DMS 273 treated with DMSO at 0.1 percent for 48 hours (cell line): ENCODE measurements at places on chromosomes 16 and 17.

GRCh38 chr17:82980632-82981031 lies 98.8 kb upstream of the METRNL start:
- no peak for DNase-seq

DNA sequence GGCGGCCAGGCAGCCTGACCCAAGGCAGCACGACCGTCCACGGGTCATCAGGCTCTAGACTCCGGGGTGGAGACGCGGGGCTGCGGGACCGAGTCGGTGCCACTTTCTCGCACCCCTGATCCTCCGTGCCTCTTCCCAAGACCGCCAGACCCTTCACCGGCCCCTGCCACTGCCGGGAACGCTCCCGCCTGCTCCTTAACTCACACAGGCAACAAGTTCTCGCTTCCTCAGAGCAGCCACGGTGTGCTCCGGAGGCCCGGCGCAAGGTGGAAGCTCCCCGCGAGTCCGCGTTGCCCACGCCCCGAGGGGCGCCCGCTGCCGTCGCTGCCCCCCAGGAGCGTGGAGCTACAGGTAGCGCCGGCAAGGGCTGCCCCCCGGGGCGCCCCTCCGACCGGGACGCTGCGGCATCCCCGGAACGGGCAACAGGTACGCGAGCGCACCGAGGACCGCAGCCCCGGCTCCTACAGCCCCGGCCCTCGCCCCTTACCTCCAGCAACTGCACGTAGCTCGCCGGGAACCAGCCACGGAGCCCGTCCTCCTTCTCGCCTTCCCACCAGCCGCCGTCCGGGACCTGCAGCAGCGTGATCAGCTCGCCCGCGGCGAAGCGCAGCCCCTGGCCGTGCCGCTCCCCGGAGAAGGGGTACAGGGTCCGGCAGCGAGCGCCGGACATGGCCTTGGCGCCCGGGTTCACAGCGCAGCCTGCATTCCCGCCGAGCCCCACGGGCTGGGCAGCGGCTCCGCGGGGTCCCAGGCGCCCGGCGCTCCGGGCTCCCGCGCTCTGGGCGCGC lies 491 bp downstream of the GAS7 start:
- no peak for DNase-seq

DNA sequence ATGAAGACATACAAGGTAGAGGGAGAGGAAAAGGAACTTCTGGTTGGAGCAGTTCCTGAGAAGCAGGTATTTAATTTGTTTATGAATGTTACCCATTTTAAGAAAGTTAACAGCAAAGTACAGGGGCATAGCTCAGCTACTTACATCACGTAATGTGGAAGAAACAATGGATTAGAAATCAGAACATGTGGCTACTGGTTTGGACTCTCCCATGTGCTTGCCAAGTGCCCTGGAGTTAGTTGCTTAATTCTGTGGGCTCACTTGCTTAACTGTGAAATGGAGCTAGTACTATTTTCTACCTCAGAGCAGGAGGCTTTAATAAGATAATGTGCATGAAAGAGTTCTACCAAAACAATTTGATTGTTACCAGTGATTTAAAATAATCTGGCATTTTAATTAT lies 27.3 kb downstream of the RSPRY1 start:
- no peak for DNase-seq

DNA sequence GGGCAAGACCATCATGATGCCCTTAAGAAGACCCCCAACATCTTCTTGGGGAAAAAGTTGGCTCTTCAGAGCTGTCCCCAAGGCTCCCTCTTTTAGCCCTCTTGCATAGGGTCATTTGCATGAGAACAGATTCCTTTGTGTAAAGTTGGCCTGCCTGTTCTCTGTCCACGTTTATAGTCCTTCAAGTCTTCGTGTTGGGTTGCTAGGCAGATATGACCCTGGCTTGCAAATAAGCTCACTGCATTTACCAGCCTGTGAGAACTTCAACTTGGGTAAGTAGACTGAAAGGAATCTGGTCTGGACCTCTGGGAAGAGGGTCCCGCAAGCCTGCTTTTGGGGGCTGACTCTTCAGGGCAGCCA lies 2.9 kb downstream of the ARSG start:
- no peak for DNase-seq

- DNase-seq, result no peak
Observed at GRCh38 chr16:48000622-48001021, 155.2 kb downstream of the ABCC12 start.

DNA sequence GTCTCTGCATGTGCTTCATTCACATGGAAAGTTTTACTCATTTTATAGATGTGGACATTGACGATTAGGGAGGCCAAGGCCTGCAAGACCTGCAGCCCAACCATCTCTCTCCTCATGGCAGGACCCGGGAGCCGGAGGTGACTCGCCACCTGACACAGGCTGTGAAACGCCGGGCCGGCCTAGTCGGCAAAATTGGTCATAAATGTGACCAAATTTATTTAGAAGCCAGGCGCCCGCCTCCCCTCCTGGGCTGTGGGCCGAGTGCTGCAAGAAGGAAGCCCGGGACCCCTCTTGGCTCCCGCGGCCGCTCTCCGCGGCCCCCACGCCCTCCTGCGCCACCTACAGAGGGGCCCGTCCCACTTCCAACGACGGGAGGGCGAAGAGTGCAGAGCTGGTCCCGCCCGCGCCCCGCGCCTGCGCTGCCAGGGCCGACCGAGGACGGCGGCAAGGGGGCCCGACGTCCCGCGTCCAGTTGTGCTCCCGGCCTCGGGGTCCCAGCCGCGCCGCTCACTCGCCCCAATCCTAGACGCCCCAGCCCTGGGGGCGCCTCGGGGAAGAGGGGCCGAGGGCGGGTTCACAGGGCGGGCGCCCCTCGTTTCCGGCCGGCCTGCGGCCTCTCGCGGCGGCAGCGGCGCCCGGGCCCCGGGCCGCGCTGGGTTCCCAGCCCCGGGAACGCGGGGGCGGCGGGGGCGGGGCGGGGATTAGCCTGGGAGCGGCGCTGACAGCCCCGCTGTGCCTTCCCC lies 47.5 kb downstream of the WNT3 start:
- DNase-seq, result peak; percentile 12

DNA sequence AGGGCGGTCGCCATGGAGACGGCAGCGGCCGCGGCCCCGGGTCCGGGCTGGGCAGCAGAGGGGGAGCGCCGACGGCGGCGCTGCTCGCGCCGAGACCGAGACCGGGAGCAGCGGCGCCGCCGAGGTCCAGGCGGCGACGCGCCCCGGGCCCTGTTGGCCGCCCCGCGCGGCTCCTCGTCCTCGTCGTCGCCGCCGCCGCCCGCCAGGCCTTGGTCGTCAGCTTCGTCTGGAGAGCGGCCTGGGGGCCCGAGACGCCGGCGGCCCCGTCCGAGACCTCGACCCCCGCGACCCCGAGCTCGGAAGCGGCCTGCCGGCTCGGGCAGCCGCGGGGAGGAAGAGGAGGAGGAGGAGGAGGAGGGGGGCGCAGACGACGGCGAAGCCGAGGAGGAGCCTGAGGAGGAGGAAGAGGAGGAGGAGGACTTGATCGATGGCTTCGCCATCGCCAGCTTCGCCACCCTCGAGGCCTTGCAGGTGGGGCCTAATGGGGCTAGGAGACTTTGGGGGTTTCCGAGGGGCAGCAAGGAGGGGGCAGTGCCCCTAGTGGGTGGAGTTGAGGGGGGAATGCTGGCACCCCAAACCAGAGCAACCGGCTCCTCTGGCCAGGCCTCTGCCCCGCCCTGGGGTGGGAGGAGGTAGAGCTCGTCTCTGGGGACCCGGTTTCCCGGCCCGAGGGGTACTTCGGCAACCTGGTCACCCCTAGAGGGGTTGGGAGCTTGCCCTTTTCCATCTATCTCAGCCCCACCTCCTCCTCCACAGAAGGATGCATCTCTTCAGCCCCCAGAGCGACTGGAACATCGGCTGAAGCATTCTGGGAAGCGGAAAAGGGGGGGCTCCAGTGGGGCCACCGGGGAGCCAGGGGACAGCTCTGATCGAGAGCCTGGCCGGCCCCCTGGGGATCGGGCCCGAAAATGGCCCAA lies 1.5 kb downstream of the FBRS start:
- DNase-seq, result no peak

- no peak for DNase-seq
Observed at GRCh38 chr17:78779850-78780249, 2.2 kb downstream of the CYTH1 start.

GRCh38 chr17:39813631-39814030 lies 50.5 kb downstream of the IKZF3 start:
- DNase-seq, result no peak

GRCh38 chr17:35167666-35168065 lies 20.0 kb downstream of the UNC45B start:
- DNase-seq, result no peak

GRCh38 chr17:61394630-61395408 lies 4.8 kb upstream of the TBX2 start:
- DNase-seq, result no peak

DNA sequence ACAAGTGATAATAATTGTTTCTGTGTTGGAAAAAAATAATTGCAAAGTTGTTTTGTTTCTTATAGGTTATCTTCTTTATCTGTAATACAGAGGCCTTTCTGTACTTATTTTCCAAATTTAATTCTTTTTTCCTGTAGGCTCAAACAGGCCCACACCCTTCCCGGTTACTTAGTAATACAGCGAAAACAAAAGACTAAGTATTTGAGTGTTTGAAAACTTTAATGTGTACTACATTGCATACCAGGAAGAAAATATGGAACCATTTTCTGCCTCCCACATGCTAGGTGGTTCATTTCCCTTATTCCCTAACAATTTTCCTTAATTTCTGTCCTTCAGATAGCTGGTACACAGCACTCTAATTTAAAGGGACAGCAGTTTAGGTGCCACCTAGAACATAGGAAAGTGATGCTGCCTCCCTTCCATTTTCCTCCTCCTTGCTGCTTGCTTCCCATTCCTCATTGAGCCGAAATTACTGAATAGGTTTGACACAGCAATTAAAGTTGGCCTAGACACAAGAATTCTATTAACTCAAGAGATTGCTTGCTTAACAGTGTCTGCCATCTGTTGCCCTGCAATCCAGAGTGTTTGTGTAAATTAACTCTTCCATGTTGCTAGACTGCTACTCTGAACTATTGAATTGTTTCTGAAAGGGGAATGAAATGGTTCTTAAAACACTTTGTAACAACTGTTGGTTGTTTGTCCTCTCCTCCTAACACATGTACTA lies 24.2 kb downstream of the CYB5B start:
- DNase-seq, result peak; percentile 92

GRCh38 chr16:81778861-81779535 lies at the start of gene PLCG2:
Gene PLCG2 (plus strand): TSS chr16:81779291. CDS start chr16:81785990, 6,699 bp downstream.
- DNase-seq, result no peak

DNA sequence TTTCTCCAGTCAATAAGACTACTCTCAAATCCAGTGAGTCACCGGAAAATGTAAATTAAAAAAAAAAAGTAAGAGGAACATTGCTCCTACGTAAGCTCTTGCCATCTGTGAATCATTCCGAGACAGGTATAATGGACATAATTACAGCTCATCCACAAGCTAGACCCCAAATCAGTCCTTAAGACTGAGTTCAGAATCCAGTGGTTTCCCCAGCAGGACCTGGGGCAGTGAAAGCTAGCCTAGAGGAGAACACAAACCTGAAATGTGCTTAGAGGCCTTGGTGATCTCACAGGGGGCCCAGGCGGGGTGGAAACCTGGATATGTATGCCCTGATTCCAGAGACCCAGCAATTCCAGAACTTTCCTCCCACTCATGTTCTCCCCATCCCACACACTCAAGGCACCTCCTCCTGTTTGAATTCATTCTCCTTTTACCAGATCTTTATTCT lies 132.0 kb downstream of the COPRS start:
- no peak for DNase-seq

- DNase-seq, result no peak
Observed at GRCh38 chr17:80191192-80191591, 21.4 kb downstream of the CARD14 start.

DNA sequence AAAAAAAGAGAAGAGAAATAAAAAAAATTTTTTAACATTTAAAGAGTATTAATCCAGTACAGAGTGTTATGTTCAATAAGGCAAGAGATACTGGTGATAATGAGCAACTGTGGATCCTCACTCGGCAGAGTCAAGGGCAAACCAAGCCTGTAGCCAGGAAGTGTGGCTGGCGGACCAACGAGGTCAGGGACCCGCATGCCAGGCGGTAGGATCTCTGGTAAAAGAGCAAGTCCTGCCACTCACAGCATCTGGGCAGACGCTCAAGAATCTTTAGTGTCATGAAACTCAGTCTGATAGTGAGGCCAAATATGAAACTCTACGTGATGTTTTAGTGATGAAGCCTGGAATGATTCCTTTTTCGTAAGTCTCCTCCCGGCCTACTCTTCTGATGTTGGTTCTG lies 8.3 kb upstream of the GEMIN4 start:
- DNase-seq, result no peak

DNA sequence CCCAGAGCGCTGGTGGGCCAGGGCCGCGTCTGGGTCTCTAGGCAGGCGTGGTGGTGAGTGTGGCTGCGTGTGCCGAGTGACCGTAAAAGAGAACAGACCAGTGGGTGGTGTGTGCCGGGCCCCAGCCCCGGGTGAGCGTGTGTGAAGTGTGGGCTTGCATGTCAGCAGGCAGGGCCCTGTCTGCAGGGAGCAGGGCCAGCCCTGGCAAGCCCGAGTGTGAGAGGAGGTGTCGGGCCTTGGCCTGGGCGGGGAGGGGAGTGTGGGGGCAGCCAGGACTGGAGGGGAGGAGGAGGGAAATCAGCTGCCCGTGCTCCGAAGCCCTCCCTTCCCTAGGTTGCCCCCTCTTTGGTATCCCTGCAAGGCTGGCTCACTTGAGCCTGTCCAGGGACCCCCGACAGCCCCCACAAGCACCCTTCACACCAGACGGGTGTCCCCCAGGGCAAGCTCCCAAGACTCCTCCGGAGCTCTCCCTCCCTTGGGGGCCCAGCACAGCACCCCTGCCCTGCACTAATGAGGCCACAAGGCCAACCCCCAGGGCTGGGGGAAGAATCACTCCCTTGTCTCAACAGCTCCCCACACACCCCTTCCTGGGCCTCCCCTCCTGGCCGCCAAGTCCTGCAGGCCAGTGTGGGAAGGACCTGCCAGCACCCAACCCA lies 1.9 kb downstream of the USH1G start:
- DNase-seq, result no peak

GRCh38 chr17:19378416-19379360 lies at the start of gene MAPK7:
Gene MAPK7 (plus strand): TSS chr17:19378498. CDS start chr17:19378901, 403 bp downstream.
- DNase-seq, result no peak

DNA sequence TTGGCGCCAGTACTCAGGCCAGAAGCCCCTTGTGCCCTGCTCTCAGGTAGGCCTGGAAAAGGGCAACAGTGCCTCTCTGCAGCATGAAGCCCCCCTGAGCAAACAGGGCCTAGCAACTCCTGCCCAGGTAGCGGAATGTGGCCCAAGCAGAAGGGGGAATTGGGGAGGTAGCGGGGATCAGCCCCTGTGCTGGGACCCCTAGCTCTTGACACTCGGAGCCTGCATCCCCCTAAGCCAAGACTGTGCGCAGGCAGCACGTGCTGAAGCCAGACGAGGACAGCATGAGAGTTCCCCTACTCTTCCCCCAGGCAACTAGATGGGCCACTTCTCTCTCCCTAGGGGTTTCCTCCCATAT lies 823 bp upstream of the CD2BP2 start:
- no peak for DNase-seq

DNA sequence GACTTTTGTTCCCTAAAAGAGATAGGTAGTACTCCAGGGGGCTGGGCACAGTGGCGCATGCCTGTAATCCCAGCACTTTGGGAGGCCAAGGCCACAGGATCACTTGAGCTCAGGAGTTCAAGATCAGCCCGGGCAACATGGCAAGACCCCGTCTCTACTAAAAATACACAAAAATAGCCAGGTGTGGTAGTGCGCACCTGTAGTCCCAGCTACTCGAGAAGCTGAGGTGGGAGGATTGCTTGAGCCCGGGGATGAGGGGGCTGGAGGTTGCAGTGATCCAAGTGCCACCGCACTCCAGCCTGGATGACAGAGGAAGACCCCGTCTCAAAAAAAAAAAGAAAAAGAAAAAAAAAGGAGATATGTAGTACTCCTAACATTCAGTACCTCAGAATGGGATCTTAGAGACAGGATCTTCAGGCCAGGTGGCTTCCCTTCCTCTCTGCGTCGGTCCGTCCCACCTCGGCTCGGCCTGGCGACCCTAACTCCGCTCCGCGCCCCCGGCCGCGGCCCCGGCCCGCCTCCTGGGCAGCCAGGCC lies 89.6 kb downstream of the CDC27 start:
- DNase-seq, result no peak
